ENCODE measurements at places on chromosomes 2 and 18.

GRCh38 chr2:119625226-119625625 is 53.8 kb upstream of the TMEM177 start:
- no peak for DNase-seq

- no peak for DNase-seq
Measured at GRCh38 chr2:228763379-228763981, 507.6 kb downstream of the PID1 start.

DNA sequence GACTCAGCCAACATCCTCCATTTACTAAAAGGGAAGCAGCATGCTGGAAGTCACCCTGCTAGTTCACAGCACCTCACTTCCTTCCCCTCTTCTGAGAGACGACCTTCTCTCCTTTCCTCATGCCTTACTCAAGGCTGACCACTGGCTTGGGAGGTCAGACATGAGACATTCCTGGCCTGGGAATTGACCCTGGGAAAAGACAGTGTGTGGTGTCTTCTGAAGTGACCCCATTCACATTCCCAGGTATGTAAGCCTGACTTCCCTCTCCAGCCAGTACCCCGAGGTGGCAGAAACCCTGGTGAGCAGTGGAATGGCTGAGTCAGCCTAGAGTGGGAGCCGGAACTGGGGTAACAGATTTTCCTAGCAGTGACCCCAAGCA is 92.4 kb downstream of the PLB1 start:
- DNase-seq = no peak

- no peak for DNase-seq
Measured at GRCh38 chr2:161068670-161069069, 91.6 kb upstream of the TANK start.

DNA sequence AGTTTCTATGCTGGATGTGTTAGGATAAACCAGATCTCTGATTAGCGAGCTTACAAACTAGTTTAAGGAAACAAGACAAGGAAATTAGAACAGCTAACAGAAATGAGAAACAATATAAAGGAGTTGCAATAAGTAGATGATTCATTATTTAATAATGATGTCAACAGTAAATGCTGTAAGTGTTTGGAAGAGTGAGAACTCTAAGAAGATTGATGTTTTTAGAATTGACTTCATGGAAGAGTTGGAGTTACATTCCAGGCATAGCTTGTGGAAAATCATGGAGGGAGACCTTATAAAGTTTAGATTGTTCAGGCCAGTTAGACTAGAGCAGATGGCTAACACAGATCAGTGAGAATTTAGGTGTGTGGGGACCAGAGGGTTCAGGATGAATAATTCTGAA is 32.6 kb downstream of the PPP1R1C start:
- DNase-seq = no peak

- DNase-seq = no peak
Measured at GRCh38 chr2:192535956-192536921, 341.5 kb upstream of the TMEFF2 start.

DNA sequence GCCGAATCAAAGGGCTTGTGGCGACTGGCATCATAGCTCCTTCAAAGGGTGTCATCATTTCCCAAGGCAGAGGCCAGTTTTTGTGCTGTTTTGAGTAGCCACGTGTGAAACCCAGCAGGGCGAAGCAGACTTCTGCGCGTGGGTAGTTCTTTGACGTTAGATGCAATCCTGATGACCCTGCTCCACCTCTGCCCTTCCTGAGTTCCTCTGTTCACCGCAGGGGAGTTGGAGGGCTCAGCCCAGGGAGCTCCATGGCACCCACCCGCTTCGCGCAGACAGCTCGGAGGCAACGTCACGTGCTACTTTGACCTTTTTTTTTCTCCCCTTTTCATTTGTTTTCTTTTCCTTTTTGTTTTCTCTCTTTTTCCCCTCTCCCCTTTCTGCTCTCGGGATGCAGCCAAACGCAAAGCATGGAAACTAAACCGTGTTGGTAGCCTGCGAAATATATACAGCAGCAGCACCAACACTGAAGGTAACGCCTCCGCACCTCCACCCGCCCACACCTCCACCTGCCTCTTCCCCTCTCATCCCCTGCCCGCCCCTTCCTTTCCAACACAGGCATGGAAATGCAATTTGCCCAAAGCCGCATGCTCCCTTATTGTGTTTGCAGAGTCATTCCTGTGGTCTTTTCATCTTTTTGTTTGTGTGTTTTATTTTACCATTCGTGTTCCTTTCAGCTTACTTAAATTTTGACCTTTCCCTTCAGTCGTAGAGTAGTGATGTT is 153.6 kb downstream of the GBX2 start:
- DNase-seq = no peak

- DNase-seq = no peak
Measured at GRCh38 chr2:37573451-37574388, 97.7 kb downstream of the CDC42EP3 start.

DNA sequence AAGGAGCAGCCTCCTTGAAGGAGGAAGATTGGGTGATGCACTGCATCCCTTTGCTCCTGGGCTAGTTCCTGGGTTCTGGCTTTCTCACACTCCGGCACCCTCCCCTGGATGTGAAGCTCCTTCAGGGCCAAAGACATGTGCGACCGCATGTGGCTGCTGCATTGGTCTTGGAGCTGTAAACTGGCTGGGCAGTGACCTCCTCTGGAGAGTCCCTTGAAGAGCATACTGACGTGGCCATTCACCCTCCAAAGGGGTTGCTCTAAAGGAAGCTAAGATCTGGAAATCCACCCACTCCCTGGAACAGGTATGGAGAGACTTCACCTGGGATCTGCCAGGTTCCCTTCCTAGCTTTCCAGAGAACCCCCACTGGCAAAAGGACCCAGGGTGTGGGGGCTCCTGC is 62.1 kb downstream of the TMEM17 start:
- no peak for DNase-seq

- no peak for DNase-seq
Measured at GRCh38 chr2:85395912-85396475, 14.2 kb downstream of the CAPG start.

DNA sequence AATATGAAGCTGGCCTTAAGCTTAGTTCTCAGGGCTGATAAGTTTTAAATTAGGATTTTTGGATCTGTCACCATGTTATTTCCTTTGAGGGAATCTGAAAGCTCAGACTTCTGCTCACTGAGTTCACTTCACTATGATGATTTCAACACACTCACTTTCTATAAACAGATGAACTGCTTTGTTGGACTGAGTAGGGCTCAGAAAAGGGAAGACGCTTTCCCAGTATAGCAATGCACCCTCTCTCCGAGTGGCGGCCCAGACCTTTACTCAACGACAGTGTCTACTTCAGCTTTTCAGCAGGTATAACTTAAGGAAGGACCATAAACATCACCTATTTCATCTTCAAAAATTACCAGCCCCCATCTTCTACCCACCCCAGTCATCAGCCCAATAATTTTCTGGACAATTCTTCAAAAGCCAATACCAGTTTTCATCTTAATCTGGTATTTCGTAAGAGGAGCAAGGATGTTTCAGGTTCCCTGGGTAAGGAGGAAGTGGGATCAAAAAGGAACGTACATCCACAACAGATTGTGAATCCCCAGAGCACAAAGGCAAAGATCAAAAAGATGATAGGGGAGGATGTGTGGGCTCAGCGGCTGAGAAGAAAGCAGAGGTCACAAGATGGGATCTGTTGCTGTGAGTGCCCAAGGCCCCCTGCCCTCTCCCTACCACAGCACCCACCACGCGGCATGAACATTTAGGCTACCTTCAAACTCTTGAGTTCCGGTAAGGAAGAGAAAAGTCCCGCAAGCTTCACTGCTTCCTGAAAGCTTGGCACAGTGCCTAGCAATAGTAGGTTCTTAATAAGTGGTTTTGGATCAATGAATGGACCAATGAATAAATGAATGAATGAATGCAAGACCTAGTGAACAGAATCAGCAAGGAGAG is 41.9 kb downstream of the LPIN2 start:
- peak; percentile 75 for DNase-seq

GRCh38 chr2:117717072-117717471 is 97.4 kb upstream of the DDX18 start:
- no peak for DNase-seq

GRCh38 chr2:173955867-173956266 is 9.3 kb downstream of the SP3 start:
- DNase-seq = no peak

- no peak for DNase-seq
Measured at GRCh38 chr2:240132651-240132980, 3.5 kb downstream of the COPS9 start.

GRCh38 chr18:54794823-54795222 is 33.5 kb upstream of the RAB27B start:
- DNase-seq = no peak

- DNase-seq = peak; percentile 16
Measured at GRCh38 chr2:152421521-152422370, 86.8 kb downstream of the FMNL2 start.

- DNase-seq = no peak
Measured at GRCh38 chr2:11065833-11066485, 89.3 kb upstream of the SLC66A3 start.

GRCh38 chr2:72919414-72920317 is 2.3 kb downstream of the EMX1 start:
- DNase-seq = no peak

- no peak for DNase-seq
Measured at GRCh38 chr2:10316860-10317259, 14.2 kb downstream of the HPCAL1 start.

GRCh38 chr18:24300703-24301102 is 96.9 kb downstream of the OSBPL1A start:
- no peak for DNase-seq
